Skin of body (tissue), 3 donors: ENCODE measurements at places on chromosomes 5 and 9. TPM values are rescaled to one million over a fixed set of nuclear protein-coding genes. Genes with fewer than 3 reads are reported as not detected.

DNA sequence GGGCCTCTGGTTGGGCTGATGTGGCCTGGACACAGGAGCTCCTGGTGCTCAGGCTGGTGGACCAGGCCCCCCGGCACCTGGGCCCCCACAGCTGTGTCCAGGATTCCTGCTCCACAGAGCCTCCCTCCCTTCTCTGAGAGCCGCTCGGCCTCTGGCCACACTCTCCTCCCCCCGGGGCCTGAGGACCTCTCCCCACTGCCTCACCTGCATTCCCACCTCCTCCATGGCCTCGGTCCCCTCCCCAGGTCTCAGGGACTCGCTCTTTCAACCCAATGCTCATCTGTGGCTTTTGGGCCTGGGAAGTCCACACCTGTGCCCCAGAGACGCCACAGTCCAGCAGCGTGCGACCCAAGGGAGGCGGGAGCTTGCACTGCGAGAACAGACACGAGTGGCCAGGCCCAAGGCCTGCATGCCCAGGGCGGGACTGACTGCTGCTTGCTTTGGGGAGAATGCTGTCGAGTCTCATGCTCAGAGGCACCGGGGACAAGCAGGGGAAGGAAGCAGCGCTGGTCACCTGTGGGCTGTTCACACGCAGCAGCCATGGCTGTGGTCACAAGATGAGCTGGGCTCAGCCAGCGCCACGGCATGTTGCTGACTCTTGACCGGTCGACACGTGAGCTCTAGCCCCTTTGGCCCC is 14.6 kb downstream of the PAEP start:
- DNase-seq = no peak

DNA sequence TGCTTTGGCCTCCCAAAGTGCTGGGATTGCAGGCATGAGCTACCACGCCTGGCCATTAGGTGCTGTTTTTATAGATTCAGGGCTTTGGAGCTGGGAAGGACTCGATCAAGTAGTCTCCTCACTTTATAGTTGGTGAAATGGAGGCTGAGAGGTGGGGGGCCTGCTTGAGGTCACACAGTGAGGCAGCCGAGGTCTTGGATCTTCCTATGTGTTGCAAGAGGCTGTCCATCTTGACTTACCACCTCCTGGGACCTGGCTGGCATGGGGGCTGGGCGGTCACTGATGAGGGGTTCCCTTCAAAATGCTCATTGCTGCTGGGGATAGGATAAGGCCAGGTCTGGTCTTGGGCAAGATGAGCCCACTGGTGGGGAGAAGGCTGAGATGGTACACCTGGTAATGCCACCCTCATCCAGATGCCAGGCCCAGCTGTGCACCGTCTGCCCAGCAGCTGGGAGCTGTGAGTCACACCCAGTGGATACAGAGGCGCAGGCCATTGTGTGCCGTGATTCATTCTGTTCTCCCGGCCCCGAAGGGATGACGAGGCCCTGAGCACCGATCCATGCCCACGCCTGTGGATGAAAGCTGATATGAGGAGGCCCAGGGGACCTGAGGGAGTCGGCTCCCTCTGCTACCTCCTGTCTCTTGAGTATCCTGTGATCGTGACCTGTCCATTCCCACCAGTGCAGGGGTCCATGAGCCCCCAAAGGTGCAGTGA is 10.5 kb upstream of the NDST1 start:
- DNase-seq = no peak

DNA sequence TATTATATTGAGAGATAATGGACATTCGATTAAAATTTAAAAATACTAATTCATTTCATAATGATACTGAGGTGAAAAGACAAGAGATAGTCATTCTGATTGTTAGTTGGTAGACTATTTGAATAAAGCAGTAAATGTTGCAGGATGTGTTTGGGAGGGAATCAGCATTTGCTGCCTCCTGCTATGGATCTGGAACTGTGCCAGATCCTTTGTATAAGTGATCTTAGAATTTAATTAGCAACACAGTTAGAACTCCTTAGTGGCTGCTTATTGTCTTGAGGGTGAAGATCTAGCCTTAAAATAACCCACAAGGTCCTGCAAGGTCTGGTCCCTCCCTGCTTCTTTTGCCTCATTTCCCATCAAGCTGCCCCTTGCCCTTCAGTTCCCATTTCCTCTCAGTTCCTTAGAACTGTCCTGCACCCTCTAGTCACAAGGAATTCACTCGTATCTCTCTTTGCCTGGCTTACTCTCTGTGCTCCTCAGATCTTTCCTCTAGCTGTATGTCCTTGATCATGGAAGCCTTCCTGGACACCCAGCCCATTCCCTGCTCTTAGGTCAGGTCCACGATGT is 12.5 kb downstream of the LECT2 start:
- DNase-seq = no peak

GRCh38 chr5:159240301-159240870 is 22.7 kb upstream of the UBLCP1 start:
- no peak for DNase-seq

- no peak for DNase-seq
Observed at GRCh38 chr5:445591-445990, 2.6 kb downstream of the EXOC3 start.

DNA sequence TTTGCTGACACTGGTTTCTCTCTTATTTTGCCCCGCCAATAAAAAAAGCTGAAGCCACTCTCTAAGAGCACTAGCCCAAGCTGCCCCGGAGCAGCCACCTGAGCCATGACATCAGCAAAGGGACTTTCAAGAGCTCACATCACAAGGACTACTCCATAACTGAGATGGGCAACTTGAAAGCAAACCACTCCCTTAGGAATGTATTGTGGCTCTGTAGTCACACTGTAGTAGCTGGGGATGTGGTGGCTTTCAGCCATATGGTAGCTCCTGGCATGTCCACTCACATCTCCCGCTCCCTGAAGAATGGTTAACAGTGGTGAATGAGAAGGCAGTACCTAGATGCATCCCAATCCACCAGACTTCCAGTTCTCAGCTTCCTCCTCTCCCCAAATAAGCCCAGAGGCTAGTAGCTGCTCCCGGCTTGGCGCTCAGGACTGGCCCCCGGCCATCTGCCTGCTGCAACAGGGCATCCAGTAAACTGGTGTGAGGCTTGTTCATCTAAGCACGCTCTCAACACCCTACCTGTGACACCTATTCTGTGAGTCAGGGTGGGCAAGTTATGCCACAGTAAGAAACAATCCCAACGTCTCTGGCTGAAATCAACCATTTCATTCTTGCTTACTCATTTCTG is 63.7 kb downstream of the S1PR3 start:
- no peak for DNase-seq

DNA sequence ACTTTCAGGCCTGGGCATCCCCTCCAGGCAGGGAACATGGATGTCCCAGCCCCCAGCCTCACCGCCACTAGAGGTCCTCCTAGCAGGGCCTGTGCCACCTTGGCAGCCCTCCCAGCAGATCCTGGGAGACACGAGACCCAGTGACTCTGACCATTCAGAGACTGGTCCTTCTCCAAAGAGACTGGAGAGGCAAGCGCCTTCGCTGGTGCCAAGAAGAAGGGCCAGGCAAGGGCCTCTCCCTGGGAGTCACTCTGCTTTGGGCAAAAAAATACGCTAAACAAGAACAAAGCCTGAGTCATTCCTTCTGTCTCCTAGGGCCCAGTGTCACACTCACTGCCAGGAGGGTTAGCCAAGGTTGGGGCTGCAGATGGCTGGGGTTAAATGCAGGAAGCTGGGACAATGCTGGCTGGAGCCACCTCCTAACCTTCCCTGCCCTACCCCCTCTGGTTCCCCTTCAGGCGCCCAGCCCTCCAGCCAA is 35.3 kb upstream of the SMIM23 start:
- no peak for DNase-seq

DNA sequence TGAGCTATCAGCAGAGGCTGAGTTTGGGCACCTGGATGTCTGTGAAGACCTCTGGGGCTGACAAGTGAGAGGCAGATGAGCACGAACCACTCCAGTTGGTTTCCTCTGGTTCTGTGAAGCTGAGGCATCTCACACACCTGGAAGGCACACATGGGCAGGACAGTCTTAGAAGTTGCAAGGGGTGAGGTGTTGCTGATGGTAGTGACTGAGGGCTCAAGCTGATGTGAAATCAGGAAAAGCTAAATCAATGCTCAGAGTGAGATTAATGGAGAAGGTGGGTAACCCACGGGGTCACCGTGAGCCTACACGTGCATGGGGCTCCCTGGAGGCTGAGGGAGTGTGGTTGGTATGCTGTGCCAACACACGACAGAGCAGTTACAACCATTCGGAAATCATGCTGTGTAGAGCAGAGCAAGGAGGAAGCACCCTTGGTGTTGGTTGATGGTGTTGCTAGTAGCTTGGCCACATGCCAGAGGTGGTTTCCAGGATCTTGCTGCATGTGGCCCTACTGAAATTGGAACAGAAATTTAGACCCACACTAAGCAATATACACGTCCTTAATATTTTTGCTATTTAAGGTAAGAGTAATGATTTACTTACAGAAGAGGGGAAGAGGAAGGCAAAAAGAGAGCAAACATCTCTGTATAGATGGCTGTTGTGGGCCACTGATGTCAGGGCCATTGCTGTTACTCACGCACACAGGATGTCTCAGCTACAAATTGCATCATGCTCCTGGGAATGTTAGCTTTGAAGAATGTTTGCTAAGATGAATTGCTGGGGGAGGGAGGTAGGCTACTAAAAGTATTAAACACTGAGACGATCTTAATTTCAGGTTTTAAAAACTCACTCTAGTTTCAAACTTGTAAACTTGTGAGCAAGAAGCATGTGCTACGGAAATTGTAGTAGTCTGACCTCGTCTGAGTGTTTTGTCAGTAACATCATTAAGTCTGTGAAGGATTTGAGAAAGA is 170.5 kb downstream of the ARHGEF28 start:
- DNase-seq = no peak

- DNase-seq = no peak
Observed at GRCh38 chr5:40499007-40499406, 180.7 kb upstream of the PTGER4 start.

- peak; percentile 26 for DNase-seq
Observed at GRCh38 chr5:82259172-82259800, 18.9 kb downstream of the RPS23 start.

- no peak for DNase-seq
Observed at GRCh38 chr9:3887786-3888496, 362.1 kb upstream of the RFX3 start.

DNA sequence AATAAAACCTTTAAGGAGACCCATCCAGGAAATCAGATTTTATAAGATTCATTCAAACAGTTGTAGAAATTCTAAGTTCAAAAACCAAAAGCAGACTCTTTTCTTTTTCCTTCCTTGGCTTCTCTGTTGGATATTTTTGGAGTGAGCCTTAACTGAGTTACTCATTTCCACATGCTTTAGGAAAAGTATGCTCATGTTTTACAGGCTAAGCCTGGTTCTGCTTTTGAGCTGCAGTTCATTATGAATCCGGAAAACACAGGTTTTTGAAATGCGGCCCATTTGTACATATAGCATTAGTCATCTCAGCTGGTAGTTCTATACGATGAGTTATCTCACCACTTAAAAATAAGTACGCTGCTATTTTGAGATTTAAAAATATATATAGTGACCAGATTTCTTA is 156.6 kb upstream of the DMRT1 start:
- DNase-seq = peak; percentile 94

- no peak for DNase-seq
Observed at GRCh38 chr5:150338546-150338945, 19.0 kb upstream of the TCOF1 start.

DNA sequence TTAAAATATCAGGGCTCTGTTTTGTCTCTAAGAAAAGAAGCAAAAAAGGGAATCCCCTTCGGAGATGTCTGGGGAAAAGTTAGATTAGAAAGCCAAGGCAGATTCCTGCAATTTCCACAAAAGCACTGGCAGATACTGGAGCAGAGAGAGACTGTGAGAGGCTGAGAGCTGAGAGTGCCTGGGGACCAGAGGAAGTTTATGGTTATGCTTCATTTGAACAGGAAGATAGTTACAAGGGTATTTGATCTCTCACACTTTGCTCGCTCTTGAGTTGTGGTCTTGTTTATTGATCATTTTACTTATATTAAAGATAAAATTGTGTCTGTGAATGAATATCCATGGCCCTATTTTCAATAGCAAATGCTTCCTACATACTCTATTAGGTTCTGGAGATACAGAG is 32.8 kb upstream of the FAM81B start:
- DNase-seq = no peak

GRCh38 chr9:37923796-37924427 is 20.0 kb upstream of the SLC25A51 start:
- no peak for DNase-seq

GRCh38 chr5:53191548-53192165 is 82.1 kb upstream of the MOCS2 start:
- DNase-seq = no peak

DNA sequence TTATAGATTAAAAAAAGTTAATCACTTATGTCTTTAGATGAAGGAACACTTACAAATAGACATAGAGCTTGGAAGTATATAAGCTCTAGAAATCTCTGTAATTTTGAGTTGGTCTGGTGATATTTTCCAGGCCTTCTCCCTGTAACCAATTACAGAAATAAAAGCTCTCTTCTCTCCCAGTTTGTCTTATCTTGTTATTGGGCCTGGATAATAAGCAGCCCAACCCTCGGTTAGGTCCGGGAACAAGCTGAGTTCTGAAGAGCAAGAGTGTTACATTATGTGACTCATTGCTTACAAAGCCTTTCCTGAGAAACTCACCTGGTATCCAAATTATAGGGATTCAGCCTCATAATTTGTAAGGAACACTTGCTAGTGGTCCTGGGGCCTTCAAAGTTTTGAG is 1146.2 kb downstream of the CDH9 start:
- DNase-seq = no peak

DNA sequence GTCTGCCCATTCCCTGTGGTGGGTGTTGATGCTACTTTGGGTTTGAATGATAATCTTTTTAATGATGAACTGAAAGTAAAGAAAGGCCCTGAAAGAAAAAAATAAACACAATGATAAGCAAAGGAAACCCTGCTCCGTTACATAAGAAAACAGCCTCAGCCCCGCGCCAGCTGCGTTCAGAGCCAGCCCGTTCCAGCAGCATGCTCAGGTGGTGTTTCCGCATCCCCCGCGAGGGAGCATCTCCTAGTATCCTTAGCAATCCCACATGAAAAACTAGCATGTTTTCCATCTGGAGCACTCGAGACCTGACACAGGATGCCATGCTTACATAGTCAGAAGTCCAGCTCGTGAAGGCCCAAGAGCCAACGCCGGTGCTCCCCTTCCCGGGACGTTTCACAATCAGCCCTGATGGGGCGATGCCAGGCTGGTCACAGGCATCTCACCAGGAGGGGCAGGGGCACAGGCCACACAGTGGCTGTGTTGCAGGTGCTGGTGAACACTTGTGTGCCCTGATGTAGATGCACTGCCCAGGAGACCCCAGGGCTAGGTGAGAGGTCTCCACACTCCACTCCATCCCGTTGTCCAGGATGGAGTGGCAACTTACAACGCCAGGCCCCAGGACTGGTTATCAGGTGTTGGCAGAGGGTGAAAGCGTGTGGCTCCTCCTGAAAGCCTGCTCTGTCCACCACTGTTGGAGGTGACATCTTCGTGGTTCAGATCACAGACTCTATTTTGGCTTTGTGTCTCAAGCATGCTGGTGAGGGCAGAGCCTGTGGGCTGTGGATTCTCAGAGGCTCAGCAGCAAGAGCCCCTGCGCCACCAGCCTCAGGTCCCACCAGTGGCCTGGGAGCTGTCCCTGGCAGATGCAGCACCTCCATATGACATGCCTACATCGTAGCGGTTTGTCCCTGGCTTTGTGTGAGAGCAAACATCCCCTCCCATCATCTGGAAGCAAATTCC is 246.8 kb upstream of the IRX1 start:
- DNase-seq = no peak

ESM1 gene
- total RNA-seq = 4.6 TPM

CERT1 gene
- 43.6 TPM for total RNA-seq

SPAAR gene
- total RNA-seq = 0.79 TPM

SMIM33 gene
- not detected for total RNA-seq

AQP7 gene
- 37.0 TPM for total RNA-seq

ACTBL2 gene
- 5.8 TPM for total RNA-seq

UNC13B gene
- 13.9 TPM for total RNA-seq

SAXO1 gene
- total RNA-seq = 0.10 TPM

HMHB1 gene
- 0.89 TPM for total RNA-seq

PHF24 gene
- 0.49 TPM for total RNA-seq

SIT1 gene
- 0.30 TPM for total RNA-seq

PCDHGB2 gene
- total RNA-seq = 3.3 TPM
